ENCODE measurements at places on chromosomes 6 and 20.

- no peak for DNase-seq
Observed at GRCh38 chr6:21271428-21272155, 322.0 kb upstream of the SOX4 start.

GRCh38 chr20:39946053-39946810, 742.8 kb downstream of the MAFB start:
- no peak for DNase-seq

GRCh38 chr6:160544802-160545201, 119.3 kb downstream of the LPA start:
- no peak for DNase-seq

GRCh38 chr20:47055699-47056369, 161.2 kb downstream of the EYA2 start:
- DNase-seq, result no peak

DNA sequence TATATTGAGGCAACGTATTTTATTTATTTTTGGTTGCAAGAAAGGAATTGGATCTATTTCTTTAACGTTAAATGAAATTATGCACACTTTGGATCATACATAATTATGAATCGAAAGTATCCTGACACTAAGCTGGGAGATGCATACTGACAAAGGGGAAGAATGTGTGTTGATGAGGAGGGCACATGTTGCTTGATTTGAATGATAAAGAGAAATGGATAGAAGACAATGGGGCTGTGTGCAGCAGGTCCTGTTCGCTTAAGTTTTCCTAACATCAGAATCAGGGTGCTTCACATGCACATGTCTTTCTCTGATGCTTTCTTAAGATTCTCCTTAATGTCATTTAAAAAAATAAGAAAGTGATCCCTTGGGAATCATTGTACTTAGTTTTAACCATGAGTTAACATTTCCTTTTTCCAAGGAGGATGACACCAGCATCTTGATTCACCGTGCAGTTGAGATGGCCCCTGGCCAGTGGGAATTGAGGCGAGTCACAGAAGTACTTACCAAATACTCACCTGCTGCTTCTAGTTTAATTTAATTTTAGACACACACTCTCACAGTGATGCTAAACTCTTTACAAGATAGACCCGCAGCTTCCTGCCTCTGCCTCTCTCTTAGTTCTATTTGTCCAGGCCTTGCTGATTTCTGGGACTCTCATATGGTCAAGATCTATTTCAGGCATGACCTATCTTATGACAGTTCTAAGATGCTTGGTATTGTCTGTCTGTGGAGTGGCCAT, 116.5 kb downstream of the CLIC5 start:
- no peak for DNase-seq

GRCh38 chr20:17699931-17700351, at the start of gene BANF2:
Gene BANF2, plus strand, starts transcription at chr20:17699966. Its CDS starts 25,060 bp downstream, at chr20:17725026.
- no peak for DNase-seq

DNA sequence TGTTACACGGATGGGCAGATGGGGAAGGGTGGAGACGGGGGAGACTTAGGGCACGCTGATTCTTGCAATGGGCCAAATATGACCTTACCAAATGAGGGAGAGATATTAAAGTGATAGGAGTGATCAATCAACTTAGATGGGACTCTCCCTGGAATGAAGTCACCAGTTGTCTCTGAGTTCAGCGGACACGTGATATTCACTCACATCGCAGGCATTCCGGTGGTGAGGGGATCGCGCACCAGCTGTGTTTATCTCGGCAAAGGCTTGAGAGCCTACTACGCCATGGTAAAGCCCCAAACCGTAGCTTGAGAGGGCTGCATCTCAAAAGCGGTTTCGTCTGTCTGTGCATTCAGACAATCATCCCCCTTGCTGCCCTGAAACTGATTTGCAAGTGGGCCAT, 5.5 kb downstream of the BMP7 start:
- no peak for DNase-seq

GRCh38 chr6:155645325-155645724, 189.7 kb upstream of the NOX3 start:
- DNase-seq, result no peak

DNA sequence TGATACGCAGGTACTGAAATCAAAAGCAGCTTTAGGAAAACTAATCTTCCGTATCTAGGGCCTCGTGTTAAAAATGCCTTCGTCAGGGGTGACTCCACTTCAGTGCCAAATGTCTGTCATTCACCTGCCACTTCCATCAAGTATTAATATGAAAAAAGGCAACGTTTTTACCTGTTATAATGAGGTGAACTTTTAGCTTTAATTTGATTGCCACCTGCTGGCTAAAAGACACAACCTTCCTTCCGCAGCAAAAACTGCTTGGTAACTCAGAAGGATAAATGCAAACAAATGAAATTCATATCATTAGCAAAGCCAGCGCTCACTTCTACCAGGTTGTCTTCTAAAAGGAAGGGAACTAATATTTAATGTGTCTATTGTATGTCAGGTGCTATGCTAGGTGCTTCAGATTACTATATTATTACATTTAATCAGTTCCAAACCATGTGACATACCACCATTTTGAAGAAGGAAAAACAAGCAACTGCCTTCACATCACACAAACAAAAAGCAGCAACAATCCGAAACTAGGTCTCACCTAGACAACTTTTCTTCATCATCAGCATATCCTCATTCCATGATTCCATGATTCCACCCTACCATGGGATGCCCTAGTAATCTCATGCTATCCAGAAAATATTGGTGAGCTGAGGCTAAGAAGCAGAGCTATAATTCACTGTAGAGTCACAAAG, 20.6 kb upstream of the ARHGAP18 start:
- DNase-seq, result no peak

DNA sequence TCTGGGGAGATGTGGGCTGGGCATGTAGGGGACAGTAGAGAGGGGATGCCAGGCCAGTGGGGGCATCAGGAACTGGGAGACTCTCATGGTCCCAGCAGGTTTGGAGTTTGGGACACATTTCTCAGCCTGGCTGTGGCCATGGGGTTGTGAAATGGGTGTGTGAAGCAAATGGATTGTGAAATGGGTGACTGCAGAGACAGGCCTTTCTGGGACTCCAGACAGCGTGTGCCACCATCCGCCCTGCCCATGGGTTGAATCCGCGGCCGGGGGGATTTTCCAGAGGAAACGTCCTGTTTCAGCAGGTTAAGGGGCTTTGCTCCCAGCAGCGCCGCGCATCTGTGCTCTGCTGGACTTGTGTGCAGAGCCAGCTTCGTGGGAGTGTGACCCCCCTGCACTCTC, 3.7 kb upstream of the PMEPA1 start:
- no peak for DNase-seq

- DNase-seq, result no peak
Observed at GRCh38 chr6:95249175-95249574, 328.2 kb upstream of the MANEA start.

DNA sequence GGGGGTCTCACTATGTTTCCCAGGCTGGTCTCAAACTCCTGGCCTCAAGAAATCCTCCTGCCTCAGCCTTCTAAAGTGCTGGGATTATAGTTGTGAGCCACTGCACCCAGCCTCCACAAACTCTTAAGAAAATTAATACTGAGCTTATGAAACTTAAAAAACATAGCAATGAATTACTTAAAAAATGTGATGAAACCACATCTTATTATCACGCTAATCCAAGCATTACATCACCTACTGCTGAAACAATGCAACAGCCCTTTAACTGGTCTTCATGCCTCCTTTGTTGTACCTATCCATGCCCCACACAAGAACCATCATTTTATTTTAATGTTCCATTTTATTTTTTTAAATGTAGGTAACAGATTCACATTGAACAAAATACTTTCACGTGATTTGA, 24.9 kb downstream of the SESN1 start:
- no peak for DNase-seq

DNA sequence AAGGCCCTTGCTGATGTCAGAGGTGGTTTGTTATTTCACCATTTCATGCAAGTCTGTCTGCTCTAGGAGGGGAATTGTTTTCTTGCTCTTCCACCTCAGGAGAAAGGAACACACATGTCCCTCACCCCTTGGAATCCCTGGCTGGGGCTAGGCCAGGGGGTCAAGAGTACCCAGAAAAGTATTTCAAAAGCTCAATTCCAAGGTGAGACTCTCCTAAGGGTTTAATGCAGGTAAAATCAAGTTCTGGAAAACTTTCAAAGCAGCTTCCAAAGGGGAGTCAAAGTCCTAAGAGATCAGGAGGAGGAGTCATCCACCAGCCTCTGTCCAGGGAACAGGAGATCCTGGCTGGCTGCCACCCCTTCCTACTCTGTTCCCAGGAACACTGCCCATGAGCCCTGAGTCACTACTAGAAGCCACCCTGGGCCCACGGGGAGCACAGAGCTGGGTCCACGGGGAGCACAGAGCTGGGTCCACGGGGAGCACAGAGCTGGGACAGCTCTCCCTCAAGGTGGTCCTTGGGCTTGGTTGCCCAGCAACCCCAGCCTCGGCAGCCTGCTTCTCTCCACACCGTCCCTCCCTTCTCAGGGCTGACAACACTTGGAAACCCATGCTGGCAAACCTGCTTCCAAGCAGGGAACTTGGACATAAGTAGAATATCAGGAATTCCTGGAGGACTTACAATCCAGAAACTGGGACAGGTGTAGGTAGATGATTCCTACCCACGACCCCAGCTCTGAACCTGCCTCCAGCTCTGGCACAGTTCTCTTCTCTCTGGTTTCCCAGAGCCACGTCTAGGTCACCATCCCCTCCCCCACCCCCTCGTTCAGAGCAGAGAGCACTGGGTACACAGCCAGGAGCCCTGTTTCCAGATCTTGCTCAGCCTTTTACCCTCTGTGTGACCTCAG, 35.3 kb upstream of the CDKN1A start:
- no peak for DNase-seq

- no peak for DNase-seq
Observed at GRCh38 chr20:7758406-7758805, 181.9 kb downstream of the HAO1 start.

- DNase-seq, result peak; percentile 21
Observed at GRCh38 chr6:149566410-149567193, 427 bp downstream of the GINM1 start.

GRCh38 chr6:140082867-140083297, 708.4 kb upstream of the CITED2 start:
- no peak for DNase-seq

DNA sequence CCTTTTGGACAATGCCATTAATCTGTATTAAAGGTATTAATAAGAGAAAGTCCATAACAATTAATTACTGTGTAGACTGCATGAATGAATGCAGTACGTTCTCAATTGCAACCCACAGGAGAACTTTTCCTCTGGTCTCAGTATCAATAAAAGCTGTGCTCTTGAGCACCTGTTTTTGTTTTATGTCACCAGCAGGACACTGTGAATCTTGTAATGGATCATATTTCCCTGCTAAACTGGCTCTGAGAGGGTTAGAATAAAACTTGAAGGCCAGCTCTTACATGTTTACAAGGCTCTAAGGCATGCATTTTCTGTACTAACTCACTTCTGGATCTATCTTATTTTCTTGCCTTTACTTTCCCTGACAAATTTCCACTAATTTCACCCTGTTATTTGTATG, 214.3 kb upstream of the PLN start:
- no peak for DNase-seq

DNA sequence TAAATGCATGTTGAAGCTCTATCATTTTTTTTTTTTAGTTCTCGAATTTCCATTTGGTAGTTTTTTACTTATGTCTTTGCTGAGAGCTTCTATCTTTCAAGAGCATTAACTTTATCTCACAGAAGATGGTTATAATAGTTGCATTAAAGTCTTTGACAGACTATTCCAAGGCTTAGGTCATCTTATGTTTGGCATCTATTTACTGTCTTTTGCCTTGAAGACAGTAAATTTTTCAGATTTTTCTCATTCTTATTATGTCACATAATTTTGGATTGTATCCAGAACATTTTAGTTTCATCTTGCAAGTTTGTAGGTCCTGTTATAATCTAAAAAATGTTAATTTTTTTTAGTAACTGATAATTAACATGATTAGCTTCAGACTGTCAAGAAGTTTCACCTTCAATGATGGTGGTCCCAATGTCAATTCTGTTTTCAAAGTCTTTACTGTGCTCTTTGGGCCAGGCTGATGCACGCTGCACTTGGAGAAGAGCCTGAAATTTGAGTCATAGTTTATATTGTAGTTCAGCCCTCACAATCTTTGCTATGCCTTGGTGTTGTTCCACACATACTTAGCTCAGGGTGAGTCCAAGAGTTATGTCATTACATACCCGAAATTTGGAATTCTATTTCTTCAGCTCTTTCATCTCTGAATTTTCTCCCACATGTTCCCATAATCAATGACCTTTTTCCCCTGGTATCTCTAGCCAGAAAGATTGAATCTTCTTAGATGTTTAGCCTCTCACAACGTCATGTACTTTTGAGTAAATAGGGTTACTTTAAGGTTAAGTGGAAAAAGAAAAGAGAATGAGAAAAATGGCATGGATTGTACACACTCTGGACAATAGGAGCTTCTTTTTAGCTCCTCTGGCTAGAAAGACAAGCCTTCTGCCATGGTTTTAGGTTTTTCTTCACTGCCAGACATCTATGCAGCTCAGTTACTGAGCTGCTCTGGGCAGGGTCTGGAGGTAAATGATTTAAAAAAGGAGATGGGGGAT, 110.3 kb upstream of the BTBD3 start:
- DNase-seq, result no peak

- no peak for DNase-seq
Observed at GRCh38 chr6:133609415-133610226, 279.3 kb upstream of the TCF21 start.

GRCh38 chr6:138480279-138480949, 18.9 kb downstream of the NHSL1 start:
- no peak for DNase-seq

DNA sequence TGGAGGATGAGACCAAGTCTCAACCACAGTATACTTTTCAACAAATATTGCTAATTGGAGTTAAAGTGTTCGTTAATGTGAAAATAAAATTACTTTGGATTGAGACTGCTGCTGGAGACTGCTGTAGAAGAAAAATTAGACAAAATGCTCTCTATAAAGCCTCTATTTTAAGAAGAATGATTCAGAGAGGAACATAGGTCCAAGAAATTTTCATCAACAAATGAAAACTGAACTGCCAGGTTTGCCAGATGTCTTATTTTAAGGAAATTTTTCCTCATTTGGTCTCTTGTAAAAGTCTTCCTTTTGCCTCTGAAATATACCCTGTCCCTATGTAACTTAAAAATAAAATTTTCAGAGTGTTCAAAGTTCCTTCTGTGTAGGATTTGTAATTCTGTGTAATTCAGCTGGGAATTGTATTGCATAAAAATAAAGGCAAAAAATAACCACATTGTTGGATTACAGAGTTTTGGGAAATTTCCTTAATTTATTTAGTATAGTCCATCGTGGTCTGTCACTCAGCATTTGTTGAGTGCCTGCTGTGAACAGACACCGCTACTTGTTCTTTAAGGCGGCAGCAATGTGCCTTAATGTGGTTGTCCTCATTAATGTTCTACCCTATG, 27.4 kb downstream of the ANKS1A start:
- DNase-seq, result no peak
